Foreskin fibroblast (primary cell): ENCODE measurements at places on chromosomes 13 and 19.

GRCh38 chr19:49590971-49591730 lies at the start of gene PRR12:
Gene PRR12 (plus strand): TSS chr19:49591182. CDS start chr19:49591655, 473 bp downstream.
- no peak for DNase-seq

GRCh38 chr19:40205760-40206159 lies 12.4 kb downstream of the TTC9B start:
- no peak for DNase-seq

DNA sequence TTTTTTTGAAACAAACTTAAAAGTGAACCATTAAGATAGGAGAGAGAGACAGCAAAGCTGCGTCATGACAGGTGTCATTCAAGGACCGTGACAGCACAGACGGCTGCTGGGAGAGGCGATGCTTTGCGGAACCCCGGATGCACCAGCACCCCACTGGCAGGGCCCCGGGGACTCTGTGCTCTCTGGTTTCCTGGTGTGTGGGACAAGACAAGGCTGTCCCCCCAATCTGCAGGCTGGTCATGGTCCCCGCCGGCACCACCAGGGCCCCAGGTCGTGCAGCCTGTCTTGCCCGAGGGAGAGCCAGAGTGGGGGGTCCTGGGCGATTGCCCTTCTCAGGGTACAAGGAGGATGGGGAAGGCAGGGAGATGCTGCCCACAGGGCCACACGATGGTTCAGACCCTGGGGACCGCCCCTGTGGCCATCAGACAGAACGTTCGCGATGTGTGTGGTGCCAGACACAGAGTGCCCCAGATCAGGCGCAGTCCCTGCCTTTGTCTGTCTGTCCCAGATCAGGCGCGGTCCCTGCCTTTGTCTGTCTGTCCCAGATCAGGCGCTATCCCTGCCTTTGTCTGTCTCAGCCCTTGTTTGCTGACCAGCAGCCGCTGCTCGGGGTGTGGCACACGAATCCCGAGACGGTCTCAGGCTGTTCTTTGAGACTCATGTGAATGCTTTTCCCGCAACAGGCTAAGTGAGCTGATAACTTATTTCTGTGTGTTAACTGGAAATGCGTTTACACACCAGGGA lies 36.1 kb downstream of the ADPRHL1 start:
- DNase-seq = no peak

- DNase-seq = peak; percentile 97
Observed at GRCh38 chr19:17079710-17080439, 4.3 kb downstream of the MYO9B start.

DNA sequence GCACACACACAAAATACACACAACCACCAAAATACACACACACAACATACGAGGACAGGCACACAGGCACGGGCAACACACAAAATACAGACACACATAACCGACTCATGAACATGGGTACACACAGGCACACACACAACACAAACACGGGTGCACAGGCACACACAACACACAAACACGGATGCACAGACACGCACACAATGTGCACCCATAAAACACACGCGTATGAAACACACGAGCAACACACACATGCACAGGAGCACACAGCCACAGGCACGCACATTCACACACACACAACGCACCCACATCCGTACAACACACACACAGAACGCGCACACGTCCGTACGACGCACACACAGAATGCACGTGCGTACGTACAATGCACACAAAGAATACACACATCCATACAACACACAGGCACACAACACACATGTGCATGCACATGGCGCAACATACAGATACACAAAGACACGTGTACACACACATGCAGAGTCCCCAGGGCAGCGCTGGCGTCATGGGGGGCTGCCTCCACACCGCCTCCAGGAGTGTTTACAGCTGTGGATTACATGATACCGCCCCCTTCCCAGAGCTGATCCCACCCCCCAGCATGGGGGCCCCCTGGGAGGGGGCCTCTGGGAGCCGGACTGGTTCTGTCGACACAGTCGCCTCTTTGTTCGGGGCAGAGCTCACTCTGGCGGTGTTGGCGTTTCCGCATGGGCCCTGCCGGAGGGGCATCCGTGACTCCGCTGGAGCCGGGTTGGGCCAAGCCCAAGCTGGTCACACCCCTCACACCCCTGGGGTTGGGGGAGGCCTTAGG lies 2.9 kb downstream of the SBNO2 start:
- DNase-seq = peak; percentile 31

GRCh38 chr13:73228546-73228945 lies 169.7 kb downstream of the KLF5 start:
- no peak for DNase-seq

DNA sequence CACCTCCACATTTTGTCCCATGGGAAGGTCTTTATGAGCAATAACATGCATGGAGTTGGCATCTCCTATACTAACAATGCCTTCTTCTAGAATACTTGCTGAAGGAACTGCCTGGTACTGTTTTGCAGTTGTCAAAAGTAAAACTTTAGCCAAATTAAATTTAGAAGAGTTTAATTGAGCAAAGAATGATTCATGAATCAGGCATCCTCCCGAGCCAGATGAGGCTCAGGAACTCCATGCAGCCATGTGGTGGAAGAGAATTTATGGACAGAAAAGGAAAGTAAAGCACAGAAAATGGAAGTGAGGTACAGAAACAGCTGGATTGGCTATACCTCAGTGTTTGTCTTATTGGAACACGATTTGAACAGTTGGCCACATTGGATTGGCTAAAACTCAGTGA lies 1081.9 kb downstream of the SLITRK1 start:
- DNase-seq = peak; percentile 21

DNA sequence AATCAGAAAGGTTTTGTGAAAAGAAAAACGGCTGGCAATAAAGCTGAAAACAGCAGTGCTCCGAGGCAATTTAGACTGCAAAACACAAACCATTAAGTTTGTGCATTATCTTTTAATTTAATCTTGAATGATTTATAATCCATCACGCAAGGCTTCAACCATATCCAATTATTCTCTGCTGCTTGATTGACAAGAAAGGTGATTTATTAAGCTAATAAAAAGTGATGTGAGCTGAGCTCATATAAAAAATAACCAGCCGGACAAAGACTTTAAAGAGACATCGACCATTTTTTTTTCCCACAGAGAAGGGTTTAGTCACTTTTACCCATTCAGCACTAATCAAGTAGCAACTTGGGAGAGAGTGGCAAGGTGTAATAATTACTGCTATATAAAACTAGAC lies 33.6 kb downstream of the TSHZ3 start:
- no peak for DNase-seq

DNA sequence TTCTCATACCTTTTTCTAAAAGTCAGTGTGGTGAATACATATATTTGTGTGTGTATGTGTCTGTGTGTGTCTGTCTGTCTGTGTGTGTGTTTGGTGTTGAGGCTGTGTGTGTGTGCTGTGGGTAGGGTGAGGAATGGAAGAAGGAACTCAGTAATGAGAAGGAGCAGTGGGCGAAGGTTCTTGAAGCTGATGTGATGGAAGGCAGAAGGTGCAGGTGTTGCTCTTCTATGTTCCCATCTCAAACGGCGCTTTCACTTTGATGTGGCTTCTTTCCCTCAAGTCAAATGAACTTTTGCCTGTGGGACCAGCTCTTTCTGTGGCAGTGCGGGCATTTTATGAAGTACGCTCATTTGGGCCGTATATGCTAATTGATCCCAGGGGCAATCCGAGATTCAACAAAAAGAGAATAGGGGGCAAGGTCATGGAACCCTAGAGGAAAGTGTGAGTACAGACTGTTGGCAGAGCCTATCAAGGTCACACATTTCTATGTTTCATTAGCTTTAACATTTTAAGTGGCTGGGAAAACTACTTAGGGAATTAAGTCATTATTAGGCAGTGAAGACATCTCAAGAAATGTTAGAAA lies 15.2 kb downstream of the BIVM start:
- DNase-seq = no peak

- peak; percentile 50 for DNase-seq
Observed at GRCh38 chr19:28468701-28469459, 744.1 kb downstream of the UQCRFS1 start.

- peak; percentile 41 for DNase-seq
Observed at GRCh38 chr13:83295686-83296085, 586.6 kb downstream of the SLITRK1 start.

DNA sequence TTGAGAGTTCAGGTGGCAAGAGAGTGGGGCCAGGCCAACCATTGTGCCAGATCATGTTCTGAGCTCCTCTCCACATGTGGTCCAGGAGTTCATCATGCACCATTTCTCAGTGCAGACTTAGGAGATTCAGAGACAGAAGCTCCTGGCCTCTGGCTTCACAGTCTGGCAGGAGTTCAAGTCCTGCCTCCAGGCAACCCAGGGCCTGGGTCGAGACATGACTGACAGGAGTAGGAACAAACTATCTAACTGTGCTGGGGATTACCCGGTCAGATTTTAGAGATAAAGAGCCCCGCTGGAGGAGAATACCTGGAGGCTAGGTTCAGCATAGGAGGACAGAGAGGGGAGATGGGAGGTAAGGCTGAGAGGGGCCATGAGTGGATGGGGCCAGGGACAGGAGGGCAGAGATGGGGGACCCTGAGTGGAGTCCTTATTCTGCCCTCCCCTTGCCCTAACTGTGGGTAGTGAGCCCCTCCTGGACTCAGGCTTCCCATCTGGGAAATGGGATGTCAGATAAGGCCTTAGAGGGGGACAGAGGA lies 906 bp upstream of the CYP4F11 start:
- DNase-seq = no peak

DNA sequence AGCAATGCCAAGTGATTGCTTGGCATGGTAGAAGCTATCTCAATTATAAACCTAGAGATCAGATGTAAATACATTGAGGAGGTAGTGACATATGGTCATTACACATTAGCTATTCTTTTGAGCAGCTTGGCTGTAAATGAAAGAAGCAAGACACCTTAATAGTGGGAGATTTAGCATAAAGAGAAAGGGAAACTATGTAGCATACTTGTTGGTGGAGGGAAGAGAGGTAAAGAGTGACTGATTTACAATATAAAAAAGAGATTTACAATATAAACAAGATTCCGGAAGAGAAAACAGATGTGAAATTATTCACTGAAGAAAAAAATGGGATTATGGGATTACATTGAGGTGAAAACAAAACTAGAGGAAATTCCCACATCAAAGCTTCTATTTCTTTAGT lies 2009.6 kb downstream of the OLFM4 start:
- no peak for DNase-seq

DNA sequence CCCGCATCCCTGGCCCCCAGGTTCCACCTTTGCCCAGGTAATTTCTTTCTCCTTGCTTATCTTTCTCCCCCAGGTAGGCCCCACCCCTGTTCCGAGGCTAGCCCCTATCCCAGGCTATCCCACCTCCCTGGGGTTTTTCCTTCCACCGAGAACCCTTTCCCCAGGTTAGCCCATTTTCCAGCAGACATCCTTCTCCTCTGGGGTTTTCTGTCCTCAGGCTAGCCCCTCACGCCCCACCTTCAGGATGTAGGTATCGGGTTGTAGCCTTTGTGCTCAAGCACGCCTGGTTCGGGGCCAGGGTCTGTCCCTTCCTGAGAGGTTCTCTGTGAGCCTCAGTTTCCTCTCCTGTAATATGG lies 837 bp downstream of the FSD1 start:
- DNase-seq = no peak

GRCh38 chr19:21023901-21024300 lies 3.4 kb downstream of the ZNF430 start:
- DNase-seq = peak; percentile 24

- no peak for DNase-seq
Observed at GRCh38 chr19:2250766-2251105, 1.6 kb downstream of the AMH start.

DNA sequence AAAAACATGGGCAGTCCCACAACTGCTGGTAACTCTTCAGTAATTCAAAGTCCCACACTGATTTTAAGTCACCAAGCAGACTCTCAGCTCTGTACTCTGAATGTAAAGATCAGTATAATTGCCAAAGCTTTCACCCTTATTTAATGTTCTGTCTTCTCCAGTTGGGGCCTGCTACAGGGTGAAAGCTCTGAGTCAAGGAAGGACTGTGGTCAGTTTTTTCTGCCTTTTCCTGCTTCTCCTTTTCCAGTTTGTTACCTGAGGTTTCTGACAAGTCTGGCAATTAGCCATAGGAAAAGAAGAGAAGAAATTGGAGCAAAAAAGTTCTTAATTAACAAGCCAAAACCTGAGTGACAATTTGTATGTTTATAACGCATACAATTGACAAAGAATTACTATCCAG lies 279.3 kb downstream of the RBM26 start:
- no peak for DNase-seq

- DNase-seq = no peak
Observed at GRCh38 chr19:37975071-37975470, 68.1 kb downstream of the SIPA1L3 start.

DNA sequence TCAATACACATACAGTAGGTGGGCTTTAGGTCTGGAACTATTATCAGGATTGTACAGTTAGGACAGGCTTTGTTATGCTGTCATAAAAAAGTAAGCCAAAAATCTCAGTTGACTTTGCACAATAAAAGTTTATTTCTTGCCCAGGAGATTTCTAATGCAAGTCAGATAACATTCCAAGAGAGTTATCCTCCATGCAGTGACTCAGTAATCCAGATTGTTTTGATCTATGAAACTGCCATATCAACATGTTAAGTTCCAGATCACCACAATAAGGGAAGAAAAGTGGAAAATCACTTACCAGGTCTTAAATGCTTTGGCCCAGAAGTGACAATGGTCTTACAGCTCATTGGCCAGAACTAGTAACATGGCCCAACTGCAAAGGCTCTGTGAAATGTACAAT lies 636.2 kb upstream of the KLF12 start:
- DNase-seq = peak; percentile 91

GRCh38 chr13:32175307-32175706 lies 139.9 kb downstream of the ZAR1L start:
- no peak for DNase-seq

DNA sequence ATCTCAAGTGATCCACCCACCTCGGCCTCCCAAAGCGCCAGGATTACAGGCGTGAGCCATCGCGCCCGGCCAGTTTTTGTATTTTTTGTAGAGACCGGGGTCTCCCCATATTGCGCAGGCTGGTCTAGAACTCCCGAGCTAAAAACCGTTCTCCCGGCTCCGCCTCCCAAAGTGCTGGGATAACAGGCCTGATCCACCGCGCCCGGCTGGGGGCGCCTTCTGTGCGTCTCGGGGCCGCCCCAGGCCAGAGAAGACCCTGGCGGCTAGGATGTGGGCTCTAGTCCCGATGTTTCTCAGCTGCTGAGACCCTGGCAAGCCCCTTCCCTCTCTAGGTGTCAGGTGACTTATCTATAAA lies 3.6 kb downstream of the ARHGAP45 start:
- peak; percentile 43 for DNase-seq

GRCh38 chr19:2013683-2013961 lies 1.9 kb downstream of the BTBD2 start:
- no peak for DNase-seq

DNA sequence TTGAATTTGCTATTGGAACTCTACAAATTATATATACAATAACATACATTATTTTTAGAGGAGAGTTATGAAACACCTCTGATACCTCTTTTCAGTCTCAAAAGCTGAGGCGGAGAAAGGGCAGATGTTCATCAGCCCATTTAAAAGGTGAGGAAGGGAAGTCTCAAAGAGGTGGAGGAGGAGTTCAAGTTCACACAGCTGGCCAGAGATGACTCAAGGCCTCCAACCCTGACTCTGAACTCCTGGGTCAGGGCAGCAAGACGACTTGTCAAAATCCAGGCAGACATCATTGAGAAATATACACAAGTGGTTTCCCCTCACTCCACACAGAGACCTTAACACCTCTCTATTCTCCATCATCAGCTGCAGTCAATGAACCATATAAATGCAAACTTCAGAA lies 2.1 kb downstream of the SIAH3 start:
- DNase-seq = no peak
